EH (cell line): ENCODE measurements at places on chromosomes 12 and 14.
A peak's percentile ranks its signal among the peaks of the same experiment; 100 is the strongest.

DNA sequence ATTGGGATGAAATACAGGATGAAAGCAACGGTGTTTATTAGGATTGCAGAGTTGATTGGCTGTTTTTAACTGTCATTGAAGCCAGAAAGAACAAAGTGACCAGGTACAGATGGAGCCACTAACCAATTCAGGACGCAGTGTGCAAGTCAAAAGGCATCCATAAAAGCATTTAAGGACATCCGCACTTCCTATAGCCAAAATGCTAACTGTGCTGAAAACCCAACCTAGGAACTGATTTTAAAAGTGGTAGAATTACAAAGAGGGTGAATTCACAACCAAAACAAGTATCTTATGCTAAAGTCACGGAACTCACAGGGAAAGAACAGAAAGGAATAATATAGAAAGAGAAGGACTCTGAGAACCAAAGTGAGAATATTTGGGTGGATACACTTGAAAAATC is 63.1 kb upstream of the FOXG1 start:
- no peak for DNase-seq

GRCh38 chr14:69643430-69644200 is 32.2 kb downstream of the SUSD6 start:
- DNase-seq = peak; percentile 48

DNA sequence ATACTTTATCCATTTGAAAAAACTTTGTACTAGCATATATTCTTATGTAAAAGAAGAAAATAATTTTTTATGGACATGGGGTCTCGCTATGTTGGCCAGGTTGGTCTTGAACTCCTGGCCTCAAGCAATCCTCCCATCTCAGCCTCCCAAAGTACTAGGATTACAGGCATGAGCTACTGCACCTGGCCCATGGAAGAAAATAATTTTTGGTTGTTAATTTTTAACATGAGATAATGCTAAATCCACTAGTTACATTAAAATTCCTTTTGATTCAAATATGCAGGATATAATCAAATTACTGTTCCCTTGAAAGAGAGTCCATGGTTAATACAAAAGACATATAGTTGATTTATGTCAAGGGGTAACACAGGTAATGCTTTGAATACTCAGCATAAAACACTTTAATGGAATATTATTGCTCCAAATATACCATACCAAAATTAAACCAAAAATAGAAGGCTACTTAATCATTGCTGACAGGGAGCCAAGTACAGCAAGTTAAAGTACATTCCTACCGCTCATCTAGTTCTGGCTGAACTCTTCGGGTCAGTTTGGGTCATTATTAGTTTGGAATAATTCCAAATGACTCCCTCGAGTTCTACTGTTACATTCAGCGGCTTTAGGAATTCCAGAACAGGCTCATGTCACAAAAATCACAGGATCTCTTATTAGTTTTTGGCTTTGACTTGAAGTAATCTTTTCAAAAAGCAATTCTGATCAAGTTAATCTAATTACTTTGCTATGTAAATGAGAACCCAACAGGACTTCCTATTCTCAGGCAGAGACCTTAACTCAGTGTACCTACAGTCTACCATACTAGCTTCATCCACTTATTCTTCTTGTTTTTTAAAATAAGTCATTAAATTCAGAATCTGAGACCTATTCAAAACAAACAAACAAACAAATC is 6.1 kb downstream of the SOS2 start:
- peak; percentile 96 for DNase-seq

- DNase-seq = no peak
These were observed 361.7 kb downstream of the SNAPC1 start for GRCh38 chr14:62123961-62124360.

DNA sequence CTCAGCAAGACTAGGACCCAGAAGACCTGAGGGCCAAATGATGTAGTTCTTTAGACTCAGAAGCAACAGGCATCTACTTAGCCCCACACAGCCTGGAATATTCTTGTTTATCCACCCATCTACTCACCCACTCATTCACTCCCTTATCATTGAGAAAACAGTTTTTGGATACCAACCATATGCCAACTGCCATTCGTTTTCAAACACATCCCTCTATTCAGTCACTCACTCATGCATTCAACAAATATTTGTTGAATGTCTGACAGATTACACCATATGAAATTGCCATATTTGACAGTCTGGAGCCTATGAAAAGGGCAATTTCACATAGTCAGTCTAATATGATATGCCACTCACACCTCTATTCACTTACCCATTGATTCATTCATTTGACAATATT is 103.2 kb downstream of the NT5DC3 start:
- DNase-seq = no peak

DNA sequence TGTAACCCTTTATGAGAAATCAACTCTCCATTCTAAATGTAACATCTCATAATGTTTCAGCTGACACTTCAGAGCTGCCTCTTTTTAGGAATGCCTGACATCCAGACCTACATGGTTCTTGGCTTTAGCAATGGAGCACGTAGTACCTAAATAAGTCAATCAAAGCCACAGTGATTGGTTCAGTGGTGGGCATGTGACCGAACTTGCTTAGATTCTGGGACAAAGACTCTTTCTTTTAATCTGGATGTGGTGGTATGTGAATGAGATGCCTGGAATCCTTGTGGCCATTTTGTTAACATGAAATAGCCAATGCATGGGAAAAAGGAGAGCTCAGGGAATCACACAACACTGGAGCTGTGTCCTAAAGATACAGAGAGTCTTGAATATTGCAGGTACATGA is 11.8 kb downstream of the GPR65 start:
- no peak for DNase-seq

DNA sequence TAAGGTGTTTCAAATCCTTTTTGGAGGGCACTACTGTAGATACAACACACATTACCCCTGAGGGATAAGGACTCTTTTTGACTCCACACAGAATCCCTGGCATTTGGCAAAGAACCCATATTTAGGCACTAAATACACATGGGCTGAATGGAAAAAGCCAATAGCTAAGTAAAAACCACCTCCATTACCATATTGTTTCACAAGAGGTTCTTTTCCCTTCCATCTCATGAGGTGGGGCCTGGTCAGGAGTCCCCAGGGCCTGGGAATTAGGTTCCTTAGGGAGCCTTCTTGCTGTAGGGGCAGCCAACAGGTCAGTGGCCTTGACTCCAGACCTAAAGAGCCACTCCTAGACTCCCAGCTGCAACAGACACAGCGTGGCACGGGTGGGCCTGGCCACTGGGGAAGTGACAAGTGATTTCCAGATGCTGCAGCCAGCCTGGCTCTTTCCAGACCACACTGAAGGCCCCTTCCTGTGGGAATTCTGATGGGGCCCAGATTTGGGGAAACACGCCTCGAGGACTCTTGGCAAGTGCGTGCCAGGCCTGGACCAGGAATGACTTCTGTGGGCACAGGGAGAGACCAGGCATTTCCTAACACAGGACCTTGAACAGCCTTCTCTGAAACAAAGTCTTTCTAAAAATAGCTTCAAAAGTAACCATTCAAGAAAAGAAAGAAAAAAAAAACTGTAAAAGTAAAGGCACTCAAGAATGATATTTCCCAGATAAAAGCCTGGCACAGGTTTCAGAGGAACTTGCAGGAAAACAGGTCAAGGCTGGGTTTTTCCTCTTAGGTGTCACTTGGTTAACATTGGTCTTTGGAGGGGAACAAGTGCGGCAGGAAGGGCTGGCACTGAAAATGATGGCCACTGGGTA is 18.1 kb downstream of the SSH1 start:
- DNase-seq = peak; percentile 96

GRCh38 chr12:124130691-124131591 is 157.9 kb downstream of the ZNF664 start:
- DNase-seq = no peak
